ENCODE measurements at places on chromosomes 2 and 18.
A peak's percentile ranks its signal among the peaks of the same experiment; 100 is the strongest.

DNA sequence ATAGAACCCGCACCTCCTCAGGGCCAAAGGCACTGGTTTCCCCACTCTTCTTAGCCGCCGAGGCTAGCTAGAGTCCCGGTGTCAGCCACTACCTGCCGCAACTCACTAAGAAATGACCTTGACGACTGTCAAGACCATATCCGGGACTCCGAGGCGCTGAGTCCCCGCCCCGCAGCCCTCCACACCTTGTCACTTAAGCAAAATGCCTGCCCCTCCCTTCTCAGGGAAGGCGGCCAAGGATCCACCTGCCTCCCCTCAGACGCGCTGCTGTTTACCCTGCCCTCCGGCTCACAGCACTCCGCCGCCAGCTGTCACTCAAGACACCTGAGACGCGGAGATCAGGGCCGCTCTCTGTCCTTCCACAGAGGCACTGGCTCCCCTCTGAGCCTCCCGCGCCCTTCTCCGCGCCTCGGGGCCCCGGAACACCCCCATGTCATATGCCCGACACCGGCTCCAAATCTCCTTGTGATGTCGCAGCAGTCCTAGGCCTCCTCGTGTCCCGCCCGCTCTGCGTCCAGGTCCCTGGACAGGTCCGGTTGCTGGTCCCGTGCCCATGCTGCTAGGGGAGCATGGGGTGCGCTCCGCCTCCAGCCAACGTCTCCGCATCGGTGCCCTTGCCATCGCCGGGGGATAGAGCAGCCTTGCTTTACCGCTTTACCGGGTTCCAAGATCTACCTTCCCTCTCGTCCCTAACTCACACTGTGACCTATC, 32.5 kb upstream of the REG3G start:
- peak; percentile 60 for DNase-seq

DNA sequence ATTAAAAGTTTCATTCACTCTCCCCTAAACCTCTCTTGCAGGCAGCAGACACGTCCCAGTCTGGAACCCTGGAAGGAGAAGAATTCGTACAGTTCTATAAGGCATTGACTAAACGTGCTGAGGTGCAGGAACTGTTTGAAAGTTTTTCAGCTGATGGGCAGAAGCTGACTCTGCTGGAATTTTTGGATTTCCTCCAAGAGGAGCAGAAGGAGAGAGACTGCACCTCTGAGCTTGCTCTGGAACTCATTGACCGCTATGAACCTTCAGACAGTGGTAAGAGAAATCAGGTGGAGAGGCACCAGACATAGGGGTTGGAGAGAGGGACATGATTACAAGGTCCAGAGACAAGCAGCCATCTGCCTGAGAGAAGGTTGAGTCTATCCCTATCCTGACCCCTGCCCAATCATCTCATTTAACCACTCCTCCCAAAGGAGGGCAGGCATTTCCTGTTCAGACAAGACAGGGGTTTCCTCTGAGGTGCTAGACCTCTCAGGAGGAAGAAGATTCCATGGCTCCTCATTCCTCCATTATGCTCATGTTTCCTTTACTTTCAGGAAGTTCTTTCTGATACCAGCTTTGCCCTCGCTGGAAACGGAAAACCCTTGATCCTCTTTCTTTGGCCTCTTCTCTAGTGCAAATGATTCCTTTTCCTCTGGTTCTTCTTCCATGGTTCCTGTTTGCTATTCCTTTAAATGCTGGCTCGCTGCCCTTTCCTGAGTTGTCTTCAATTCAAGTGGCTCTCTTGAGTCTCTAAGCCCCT, 15.1 kb downstream of the PLCD4 start:
- DNase-seq: no peak

- no peak for DNase-seq
These were observed 163.2 kb upstream of the TPO start for GRCh38 chr2:1249897-1250687.

GRCh38 chr2:219638948-219639755, 11.7 kb downstream of the SLC4A3 start:
- peak; percentile 44 for DNase-seq
